Stimulated activated memory B cell treated with anti-CD40 and anti-IgM and Interleukin-4, amounts not matched to agents 10 μg/mL and 1 μg/mL and 100 μg/mL, for 72 hours (primary cell): ENCODE measurements at places on chromosomes 2 and 18.
A peak's percentile ranks its signal among the peaks of the same experiment; 100 is the strongest.

DNA sequence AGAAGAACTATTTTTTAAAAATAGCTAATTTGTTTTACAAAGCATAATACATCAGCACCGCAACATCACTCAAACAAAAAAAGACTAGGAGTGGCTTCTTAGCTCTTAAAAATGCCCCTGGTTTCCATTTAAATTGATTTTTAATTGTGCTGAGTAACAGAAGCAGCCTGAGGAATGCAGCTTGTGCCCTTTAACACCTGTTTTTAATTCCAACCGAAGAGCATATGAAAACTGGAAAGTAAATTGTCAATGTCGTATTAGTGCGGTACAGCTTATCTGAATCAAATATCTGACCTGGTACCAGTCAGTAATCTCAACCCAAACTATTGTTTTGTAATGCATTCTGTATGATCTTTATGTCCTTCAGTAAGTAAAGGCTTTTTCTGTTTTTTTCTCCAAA, 13.2 kb upstream of the CD302 start:
- no peaks in the 10 kb centered on the region for H3K27me3 ChIP-seq
- H3K36me3 ChIP-seq, result peaks cover 67% of the 10 kb centered on the region
- no peak overlapping the region for H3K27ac ChIP-seq
- no peak for ATAC-seq
- no peaks in the 10 kb centered on the region for H3K4me1 ChIP-seq

GRCh38 chr2:74206180-74206688, 7.8 kb downstream of the MTHFD2 start:
- H3K27ac ChIP-seq, result peak overlapping the region; percentile 90
- ATAC-seq, result peak; percentile 95
- H3K4me1 ChIP-seq, result peaks cover 41% of the 10 kb centered on the region

DNA sequence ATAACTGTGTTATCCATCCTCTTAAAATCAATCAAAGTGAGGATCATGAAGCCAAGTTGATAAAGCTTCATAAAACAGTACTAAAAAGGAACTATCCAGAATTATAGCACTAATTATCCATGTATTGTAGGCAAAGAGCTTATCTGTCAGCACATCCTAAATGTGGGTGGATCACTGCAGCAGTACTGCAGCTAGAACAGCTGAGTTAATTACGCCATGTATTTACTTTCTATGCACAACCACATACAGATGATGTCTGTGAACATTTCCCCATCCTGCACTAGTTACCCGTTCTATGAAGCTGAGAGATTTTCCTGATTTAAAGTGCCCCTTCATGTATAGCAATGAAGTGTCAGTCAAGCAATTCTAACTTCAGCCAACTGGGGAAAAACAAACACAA, 96.6 kb downstream of the RAPH1 start:
- H3K36me3 ChIP-seq, result no peaks in the 10 kb centered on the region
- no peak overlapping the region for H3K4me3 ChIP-seq
- H3K4me1 ChIP-seq, result no peaks in the 10 kb centered on the region
- no peaks in the 10 kb centered on the region for H3K27me3 ChIP-seq

- peaks cover 63% of the 10 kb centered on the region for H3K27me3 ChIP-seq
- peak overlapping the region; percentile 34 for H3K4me3 ChIP-seq
- H3K27ac ChIP-seq, result no peak overlapping the region
- H3K4me1 ChIP-seq, result peaks cover 17% of the 10 kb centered on the region
- no peak for ATAC-seq
- H3K36me3 ChIP-seq, result no peaks in the 10 kb centered on the region
Measured at GRCh38 chr2:212536817-212537725, 1.5 kb downstream of the ERBB4 start.

DNA sequence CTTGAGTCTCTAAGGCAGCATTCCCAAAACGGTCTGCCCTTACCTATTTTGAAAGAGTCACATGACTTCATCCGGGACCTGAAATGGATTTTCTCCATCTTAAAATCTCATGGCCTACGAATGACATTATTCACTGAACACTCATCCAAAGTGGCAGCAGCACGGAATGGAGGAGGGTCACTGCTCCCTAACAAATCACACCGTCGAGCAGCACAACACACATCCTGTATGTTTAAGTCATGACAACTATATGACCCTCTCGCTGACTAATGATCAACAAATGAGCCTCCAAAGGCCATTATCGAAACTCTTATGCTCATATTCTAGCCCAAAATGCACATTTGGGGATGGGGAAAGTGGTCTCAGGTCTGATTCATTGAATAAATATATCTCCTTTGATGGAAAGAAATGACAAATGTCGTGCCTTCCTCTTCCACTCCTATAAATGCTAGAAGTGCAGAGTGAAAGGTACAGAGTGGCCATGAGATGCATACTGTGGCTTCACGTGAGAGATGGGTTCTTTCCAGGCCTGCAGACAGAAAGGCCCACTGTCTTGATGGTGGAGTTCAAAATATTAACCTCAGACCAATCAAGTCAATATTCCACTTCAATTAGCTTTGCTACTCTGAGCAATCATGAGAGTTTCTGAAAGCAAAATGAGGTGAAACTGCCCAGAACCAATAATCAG, 70.8 kb downstream of the C2orf76 start:
- no peak overlapping the region for H3K4me3 ChIP-seq
- H3K27ac ChIP-seq, result no peak overlapping the region
- no peaks in the 10 kb centered on the region for H3K27me3 ChIP-seq
- ATAC-seq, result no peak
- H3K4me1 ChIP-seq, result peaks cover 4% of the 10 kb centered on the region

- no peak overlapping the region for H3K4me3 ChIP-seq
- ATAC-seq, result no peak
- no peaks in the 10 kb centered on the region for H3K36me3 ChIP-seq
- H3K4me1 ChIP-seq, result peaks cover 12% of the 10 kb centered on the region
Measured at GRCh38 chr2:20916604-20917286, 93.8 kb upstream of the LDAH start.

- ATAC-seq, result no peak
- H3K4me1 ChIP-seq, result no peaks in the 10 kb centered on the region
- H3K4me3 ChIP-seq, result no peak overlapping the region
Measured at GRCh38 chr2:132797556-132797955, 127.6 kb upstream of the LYPD1 start.

GRCh38 chr2:75099521-75099922, 99.8 kb downstream of the TACR1 start:
- no peak overlapping the region for H3K4me3 ChIP-seq
- no peak overlapping the region for H3K27ac ChIP-seq
- H3K27me3 ChIP-seq, result no peaks in the 10 kb centered on the region
- H3K4me1 ChIP-seq, result peaks cover 7% of the 10 kb centered on the region
- peaks cover 19% of the 10 kb centered on the region for H3K36me3 ChIP-seq

DNA sequence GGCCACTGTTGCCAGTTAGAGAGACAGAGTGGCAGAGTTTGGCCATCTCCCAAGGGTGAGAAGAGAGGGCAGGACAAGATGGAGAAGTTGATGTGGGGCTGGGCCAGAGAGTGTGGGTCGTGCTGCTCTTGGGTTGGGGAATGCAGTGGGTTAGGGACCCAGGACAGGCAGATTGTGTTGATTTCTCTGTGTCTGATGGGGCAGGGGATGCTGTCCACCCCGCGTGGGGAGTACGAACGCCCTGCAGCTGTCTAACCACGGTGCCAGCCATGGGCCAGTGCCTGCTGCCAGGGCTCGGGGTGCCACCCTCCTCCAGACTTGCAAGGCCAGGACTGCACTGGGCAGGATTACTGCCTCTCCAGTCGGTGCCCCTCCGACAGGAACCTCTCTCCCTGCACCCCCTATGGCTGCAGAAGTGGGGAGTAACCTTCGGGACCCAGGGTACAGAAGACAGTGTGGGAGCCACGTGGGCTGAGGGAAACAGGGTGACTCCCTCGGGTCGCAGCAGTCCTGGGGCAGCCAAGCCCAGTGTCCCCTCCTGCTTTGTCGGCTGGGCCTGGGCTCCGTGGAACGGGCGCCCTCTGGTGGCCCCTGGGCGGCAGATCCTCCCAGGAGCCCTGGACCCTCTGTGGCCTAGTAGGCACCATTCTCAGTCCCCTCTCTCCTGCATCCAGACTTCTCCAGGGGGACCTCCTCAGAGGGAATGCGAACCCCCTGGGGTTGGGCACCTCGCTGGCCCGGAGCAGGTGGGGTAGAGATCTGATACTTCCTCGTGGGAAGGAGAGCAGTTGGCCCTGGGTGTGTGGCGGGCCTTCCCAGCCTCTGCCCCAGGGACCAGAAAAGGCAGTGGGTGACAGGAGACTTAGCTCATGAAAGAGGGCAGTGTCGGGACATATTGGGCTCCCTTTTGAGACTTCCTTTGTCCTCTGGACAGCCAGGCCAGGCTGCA, 2.7 kb downstream of the GPC1 start:
- H3K27me3 ChIP-seq, result peaks cover 46% of the 10 kb centered on the region
- H3K4me3 ChIP-seq, result no peak overlapping the region
- peak; percentile 35 for ATAC-seq
- no peaks in the 10 kb centered on the region for H3K36me3 ChIP-seq
- H3K4me1 ChIP-seq, result peaks cover 25% of the 10 kb centered on the region

DNA sequence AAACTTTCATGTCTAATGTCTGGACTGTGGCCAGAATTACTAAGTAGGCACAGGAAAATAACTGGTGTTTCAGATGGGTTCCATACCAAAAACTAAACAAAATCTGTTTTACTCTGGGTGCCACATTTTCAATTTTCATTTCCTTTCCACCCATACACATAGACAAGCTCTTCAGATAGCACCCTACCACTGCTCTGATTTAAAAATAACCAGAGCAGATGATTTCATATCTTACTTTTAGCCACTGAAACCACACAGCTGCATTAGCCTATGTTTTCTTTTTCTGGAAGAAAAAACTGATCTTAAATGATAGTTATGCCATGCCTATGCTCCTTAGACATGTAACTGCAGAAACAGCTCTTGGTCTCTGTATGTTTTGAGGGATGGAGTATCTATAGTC, 647.6 kb downstream of the CPS1 start:
- H3K27me3 ChIP-seq, result no peaks in the 10 kb centered on the region
- H3K4me1 ChIP-seq, result no peaks in the 10 kb centered on the region
- no peak overlapping the region for H3K27ac ChIP-seq
- H3K36me3 ChIP-seq, result no peaks in the 10 kb centered on the region
- H3K4me3 ChIP-seq, result no peak overlapping the region

- no peak overlapping the region for H3K27ac ChIP-seq
- H3K4me3 ChIP-seq, result no peak overlapping the region
- H3K27me3 ChIP-seq, result no peaks in the 10 kb centered on the region
- ATAC-seq, result no peak
- peaks cover 15% of the 10 kb centered on the region for H3K4me1 ChIP-seq
- peaks cover 27% of the 10 kb centered on the region for H3K36me3 ChIP-seq
Measured at GRCh38 chr18:192801-193200, 34.4 kb downstream of the USP14 start.
